ENCODE measurements at places on chromosomes 12 and 14. TPM values are rescaled to one million over a fixed set of nuclear protein-coding genes. Genes with fewer than 3 reads are reported as not detected.
A peak's percentile ranks its signal among the peaks of the same experiment; 100 is the strongest.

Gene RASAL1
- polyA plus RNA-seq = 0.55 TPM

Gene OTX2
- not detected for polyA plus RNA-seq

- no peak for DNase-seq
Observed at GRCh38 chr14:61515436-61516117, 179.7 kb upstream of the HIF1A start.

GRCh38 chr14:77812028-77812427 is 12.1 kb downstream of the ADCK1 start:
- no peak for DNase-seq

DNA sequence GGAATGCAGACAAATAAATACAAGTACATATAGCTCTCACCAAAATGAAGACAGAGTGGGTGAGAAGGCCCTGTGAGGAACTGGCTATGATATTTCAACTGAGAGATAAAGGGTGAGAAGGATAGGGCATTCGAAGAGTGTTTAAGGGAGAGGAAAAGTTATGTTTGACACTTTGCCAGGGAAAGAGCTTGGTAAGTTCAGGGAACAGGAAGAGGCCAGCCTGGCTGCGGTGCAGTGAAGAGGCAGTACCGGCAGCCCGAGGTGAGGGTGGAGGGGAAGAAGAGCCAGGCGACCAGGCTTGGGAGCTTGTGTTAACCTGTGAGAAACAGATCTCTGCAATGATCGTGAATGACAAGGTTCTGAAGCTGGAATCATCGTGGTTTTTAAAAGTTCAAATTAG is 84.7 kb upstream of the RFX4 start:
- DNase-seq = no peak

GRCh38 chr12:117816-118345 is 51.3 kb downstream of the IQSEC3 start:
- DNase-seq = no peak

- peak; percentile 95 for DNase-seq
Observed at GRCh38 chr14:101072945-101073597, 169.5 kb upstream of the RTL1 start.

GRCh38 chr14:78356391-78356790 is 186.2 kb downstream of the NRXN3 start:
- no peak for DNase-seq

Data from small intestine (tissue), 16 donors.